Fibroblast of skin of back (primary cell): ENCODE measurements at places on chromosomes 7 and 10.

DNA sequence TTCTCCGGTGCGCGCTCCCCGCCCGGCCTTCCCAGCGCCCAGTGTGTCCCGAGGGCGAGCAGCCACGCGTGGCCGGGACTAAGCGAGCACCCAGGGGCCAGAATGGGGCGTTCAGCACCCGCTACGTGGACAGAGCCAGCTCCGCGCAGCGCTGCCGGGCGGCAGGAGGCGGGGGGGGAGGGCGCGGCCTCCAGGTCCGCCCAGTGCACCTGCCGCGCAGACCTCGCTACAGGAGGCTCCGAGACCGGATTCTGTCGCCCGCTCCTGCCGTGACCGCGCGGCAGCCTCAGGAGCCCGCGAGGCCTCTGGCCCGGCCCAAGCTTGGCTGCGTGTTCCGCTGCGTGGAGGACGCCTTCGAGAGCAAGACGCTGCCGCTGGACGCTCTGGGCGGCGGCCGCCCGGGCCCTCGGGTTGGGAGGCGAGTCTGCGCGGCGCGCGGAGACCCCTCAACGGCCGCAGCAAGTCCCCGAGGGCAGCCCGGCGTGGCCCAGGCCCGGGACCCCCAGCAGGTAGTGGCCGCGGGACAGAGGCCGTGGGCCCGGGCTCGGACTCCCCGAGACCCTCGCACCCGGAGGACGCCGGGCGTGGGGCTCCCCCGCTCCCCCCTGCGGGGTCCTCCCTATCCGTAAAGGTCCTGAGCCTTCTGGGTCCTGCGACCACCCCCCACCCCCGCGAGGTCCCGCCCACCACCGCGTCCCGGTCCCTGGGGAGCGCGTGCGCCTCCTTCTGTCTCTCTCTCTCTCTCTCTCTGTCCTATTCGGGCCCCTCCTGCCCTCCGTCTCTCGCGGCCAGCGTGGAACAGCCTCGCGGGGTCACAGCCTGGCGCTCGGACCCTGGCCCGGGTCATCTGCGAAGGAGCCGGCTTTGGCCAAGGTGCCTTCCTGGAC is 904 bp upstream of the DPYSL4 start:
- DNase-seq, result peak; percentile 33

DNA sequence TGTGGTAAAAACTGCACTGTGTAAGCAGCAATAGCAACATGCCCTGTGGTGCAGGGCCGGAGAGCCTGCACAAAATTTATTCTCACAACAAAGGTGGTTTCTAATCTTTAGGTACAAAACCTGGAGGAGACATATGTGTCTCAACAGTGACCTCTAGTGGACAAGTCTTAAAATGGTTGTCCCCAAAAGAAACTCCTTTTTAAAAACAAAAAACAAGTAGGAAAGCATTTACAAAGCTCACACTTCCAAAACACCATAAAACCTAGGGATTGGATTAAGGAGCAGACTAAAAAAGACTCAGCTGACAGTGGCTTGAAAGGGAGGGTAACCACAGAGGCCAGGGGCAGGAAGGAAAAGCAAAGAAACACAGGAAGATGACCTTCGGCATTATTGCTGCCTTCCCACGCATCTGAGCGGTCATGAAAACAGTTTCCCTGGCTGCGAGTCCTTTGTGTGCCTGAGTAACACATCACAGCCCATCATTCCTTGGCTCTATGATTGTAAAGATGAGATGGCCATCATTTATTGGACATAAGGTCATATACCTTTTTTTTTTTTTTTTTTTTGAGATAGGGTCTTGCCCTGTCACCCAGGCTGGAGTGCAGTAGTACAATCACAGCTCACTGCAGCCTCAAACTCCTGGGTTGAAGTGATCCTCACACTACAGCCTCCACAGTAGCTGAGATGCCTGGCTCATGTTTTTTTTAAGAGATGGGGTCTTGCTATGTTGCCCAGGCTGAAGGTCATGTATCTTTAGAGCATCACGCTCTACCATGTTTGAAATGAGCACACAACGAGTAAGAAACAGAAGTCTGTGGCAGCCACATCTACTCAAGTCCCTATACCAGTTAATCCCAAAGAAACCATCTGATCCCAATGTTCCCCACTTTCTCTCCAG is 39.5 kb downstream of the RSU1 start:
- DNase-seq, result peak; percentile 49

GRCh38 chr7:131302876-131303707 is 24.6 kb upstream of the MKLN1 start:
- DNase-seq, result no peak

DNA sequence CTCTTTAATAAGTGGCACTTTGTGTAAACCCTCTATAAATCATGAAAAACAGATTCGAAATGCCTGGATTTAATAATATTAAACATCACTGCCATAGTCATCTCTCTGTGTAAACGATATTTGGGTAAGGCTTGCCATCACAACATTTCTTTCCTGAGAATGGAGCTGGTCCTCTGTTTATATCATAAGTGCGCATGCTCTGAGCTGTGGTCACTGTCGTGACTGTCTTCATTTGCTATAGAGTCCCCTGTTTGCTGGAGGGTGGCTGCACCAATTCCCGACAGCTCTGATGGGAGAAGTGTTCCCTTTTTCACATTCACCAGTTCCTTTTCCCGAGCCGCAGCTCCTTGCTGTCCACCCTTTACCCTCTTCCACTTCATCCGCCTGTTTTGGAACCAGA is 50.4 kb upstream of the AGMO start:
- no peak for DNase-seq

DNA sequence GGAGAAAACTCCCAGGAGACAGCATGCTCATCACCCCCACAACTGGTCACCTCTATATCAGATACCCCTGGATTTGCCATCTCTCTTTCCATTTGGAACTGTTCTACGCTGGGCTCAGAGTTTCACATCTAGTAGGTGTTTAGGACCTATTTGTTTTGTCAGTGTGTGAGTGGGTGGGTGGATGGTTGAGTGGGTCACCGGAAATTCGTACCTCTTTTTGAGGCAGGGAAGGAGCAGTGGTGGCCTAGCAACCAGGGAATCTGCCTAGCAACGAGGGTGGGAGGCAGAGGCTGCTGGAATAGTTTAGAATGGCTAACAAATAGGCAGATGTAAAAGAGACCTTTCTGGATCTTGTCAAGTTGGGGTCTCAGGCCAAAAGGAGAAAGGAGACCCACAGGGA is 23.2 kb upstream of the SLF2 start:
- DNase-seq, result no peak

- no peak for DNase-seq
These were observed 15.3 kb downstream of the CALML3 start for GRCh38 chr10:5540080-5540479.

DNA sequence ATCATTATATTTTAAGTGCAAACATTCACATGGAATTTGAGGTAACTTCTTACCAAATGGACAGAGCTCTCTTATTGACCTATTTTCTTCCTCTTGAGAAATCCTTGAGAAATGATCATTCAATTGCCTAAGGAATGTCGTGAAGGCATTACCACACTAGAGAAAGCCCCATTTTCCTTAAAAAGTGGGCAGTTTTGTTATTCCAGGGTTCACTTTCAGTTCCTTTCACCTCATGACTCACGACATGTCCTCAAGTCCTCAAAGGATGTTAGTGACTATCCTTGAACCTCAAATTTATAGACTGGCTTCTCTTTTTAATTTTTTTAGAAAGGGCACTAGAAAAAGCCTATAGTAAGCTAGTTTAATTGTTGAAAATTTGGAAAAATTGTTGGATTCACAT is 40.4 kb upstream of the SMIM30 start:
- no peak for DNase-seq

GRCh38 chr10:25600651-25601050 is 333.4 kb upstream of the MYO3A start:
- DNase-seq, result no peak

DNA sequence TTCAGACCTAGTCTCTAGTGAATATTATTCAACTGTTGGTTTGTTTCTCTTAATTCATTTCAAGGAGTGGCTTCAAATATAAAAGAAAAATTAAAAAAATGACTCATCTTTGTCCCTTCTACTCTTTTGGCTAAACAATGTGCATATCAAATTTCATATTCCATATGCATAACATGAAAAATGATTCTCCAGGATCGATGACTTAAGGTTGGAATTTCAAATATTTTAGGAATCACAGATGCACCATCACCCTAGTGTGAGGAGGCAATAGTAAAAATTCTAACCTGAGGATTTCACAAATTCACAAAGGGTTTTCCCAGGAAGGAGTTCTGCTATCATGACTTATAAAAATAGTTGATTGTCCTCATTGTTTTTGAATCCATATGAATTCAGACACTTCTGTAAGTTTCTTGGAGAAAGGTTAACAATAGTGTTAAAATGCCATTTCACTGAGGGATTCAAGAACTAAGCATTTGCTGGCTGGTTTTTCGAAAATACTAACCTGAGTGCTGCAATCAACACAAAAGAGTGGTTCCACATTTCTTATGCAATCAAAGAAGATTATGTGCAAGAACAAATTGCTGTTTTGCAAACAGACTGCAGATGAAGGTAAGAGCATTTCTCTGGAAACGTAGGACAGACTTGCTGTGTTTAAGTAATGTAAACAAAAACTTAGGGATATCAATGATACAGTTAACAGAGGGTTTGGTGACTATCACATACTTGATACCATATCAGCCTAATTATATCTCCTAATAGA is 547.5 kb upstream of the LRRTM3 start:
- DNase-seq, result peak; percentile 69
